Stimulated activated CD8-positive, alpha-beta memory T cell treated with anti-CD3 and anti-CD28 coated beads, Interleukin-4, amount 100 ng/mL, for 4 hours (primary cell): ENCODE measurements at places on chromosomes 7 and 10.

DNA sequence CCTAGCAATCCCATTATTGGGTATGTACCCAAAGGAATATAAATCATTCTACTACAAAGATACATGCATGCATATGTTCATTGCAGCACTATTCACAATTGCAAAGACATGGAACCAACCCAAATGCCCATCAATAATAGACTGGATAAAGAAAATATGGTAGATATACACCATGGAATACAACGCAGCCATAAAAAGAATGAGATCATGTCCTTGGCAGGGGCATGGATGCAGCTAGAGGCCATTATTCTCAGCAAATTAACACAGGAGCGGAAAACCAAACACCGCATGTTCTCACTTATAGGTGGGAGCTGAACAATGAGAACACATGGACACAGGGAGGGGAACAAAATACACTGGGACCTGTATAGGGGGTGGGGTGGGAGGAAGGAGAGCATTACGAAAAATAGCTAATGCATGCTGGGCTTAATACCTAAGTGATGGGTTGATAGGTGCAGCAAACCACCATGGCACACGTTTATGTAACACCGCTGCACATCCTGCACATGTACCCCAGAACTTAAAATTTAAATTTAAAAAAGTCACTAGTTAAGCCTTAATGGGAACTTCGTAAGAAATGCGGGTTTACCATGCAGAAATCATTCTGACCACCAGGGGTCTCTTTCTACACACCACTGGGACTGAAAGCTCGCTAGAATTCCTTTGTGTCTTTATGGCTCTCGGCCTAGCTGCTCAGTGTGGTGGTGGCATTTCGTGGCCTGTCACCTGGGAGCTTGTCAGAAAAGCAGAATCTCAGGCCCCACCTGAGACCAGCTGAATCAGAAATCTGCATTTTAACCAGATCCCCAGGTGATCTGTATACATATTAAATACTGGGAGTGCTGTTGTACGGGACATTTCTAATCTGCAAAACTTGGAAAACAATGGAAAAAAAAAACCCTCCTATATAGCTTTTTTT lies 9.5 kb downstream of the ANKRD1 start:
- peak; percentile 1 for DNase-seq

DNA sequence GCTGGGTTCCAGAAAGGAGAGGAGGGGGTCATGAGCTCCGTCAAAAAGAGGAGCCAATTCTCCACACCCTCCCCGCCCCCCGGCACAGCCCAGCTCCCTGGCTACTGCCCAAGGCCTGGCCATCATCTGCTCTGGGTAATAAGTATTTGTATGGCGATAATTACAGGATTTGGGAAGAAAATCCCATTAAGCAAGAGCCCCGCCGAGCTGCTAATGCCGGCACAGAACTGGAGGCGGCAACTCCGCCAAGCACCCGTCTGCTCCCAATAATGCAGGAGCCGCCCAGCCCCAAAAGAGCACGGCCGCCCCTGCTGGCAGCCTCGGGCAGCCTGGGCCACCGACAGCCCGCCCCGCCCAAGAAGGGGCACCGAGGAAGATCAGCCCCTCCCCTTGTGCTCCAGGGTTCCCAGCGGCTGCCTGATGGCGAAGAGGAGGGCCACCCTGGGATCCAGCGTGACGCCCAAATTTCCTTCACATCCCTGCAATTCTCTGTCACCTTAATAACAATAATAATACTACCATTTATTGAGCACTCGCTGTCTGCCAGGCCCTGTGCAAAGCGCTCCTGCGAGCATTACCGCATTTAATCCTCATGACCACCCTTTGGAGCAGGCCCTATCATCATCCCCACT lies 5.9 kb downstream of the SLIT1 start:
- DNase-seq, result no peak

- no peak for DNase-seq
Measured at GRCh38 chr7:69516238-69516820, 81.9 kb upstream of the AUTS2 start.

DNA sequence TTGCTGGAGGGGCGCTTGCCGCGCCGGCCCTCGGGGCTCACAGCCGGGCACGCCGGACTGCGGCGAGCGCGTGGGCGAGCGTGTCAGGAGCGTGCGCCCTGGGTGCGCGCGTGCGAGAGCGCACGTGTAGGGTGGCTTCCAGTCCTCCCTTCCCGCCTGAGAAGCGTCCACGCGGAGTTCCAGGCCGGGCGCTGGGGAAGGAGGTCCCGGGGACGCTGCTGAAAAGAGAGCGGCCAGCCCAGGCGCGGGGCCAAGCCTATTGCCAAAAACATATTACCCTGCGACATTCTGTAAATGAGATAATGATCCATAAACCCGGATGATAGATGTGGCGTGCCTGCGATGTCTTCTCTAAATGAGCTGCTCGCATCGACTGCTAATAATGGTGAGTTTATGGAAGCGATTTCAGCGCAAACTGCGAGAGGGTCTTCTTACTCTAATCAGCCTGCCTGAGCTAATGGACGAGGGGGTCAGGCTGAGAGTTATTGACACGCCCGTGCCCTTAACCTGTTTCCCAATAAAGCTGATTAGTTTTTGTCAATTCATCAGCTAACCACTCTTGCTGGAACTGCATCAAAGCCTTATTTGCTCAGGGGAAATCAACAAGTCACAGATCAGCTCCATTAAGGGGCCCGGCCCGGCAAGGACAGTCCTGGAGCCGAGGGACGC lies 8.0 kb upstream of the MNX1 start:
- DNase-seq, result no peak

DNA sequence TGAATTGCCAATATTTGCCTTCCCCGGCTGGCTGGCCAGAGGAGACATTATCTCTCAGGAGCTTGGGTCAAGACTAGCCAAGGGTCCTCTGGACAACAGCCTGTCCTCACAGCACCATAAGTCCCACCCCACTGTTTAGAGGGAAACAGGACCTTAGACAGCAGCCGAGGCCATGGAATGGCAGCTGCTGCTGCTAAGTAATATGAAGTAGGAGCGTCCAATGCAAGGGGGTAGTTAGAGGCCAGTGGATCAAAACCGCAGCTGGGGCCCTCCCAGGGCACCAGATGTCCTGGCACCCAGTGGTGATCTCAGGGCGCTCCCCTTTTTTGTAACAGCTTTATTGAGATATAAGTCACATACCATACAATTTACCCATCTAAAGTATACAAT lies 12.9 kb upstream of the KCP start:
- DNase-seq, result no peak

GRCh38 chr10:78807504-78808203 lies 261.1 kb upstream of the ZMIZ1 start:
- no peak for DNase-seq

- DNase-seq, result no peak
Measured at GRCh38 chr7:47939425-47940036, 8.7 kb downstream of the PKD1L1 start.

- no peak for DNase-seq
Measured at GRCh38 chr10:49314806-49315205, 15.8 kb downstream of the C10orf71 start.

- no peak for DNase-seq
Measured at GRCh38 chr10:3709456-3710060, 75.5 kb downstream of the KLF6 start.

- no peak for DNase-seq
Measured at GRCh38 chr7:11516328-11516727, 315.7 kb downstream of the THSD7A start.

DNA sequence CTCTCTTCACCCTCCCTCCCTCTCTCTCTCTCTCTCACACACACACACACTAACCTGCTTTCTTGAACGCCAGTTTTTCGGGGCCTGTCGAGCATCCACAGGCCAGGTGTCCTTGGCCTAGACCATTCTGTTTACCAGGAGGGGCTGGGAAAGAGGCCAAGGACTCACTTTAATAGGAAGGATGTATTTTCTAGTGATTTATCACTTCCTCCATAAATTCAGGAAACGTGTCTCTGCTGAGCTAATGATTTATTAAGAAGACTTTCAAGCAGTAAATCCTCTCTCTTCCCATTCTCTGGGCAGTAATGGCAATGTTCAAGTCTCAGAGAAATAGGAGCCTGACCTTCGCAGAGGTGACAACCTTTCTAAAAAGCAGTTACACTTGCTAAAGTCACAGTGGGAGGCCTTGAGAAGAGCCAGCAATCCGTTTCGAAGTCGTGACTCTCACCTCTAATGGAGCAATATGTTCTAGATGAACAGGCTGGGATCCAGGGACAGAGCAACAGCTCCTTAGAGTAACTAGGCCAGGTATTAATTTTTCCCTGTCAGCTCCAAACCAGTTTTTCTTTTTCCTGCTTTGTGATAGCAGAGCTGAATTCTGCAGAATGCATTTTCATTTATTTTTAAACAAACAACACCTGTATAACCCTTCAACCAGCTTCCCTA lies 1357.5 kb upstream of the SORCS1 start:
- DNase-seq, result no peak

DNA sequence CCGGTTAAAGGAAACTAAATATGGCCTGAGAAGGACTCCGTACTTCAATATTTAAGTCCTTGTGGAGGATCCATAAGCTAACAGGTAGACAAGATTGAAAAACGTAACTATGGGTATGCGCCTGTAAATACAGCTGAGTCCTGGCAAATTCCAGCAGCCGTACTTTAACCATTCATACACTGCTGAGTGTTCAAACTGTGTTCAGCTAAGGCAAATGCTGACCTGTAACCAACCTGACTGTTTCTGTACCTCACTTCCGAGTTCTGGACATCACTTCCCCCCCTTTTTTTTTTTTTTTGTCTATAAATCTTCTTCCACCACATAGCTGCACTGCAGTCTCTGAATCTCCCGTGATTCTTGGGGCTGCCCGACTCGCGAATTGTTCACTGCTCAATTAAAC lies 69.1 kb downstream of the SRPK2 start:
- DNase-seq, result no peak

DNA sequence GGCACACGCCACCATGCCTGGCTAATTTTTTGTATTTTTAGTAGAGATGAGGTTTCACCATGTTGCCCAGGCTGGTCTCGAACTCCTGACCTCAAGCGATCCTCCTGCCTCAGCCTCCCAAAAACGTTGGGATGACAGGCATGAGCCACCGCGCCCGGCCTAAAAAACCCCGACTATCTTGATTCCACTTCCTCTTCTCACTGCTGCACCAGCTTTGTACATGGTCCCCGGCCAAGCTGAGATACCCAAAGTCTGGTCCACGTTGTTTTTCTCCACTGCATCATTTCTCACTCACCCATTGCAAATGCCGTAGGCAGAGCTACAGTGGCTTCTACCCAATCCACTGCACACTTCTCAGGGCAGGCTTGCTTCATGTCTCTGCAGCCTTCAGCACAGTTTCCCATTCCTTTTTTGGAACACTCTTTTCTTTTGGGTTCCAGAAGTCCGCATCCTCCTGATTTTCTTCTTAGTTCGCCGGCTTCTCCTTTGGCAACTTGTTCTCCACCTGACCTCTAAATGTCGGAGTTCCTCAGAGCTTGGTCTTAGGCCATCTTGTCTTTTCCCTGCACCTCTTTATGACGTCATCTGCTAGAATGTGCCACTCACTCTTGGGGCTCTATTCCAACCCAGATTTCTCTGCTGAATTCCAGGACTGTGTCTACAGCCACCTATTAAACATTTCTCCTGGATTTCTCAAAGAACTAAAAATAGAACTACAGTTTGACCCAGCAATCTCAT lies 6.0 kb upstream of the GNB2 start:
- DNase-seq, result no peak

- no peak for DNase-seq
Measured at GRCh38 chr10:28256776-28257175, 46.1 kb downstream of the MPP7 start.

GRCh38 chr10:48300556-48300955 lies 5.9 kb upstream of the MAPK8 start:
- DNase-seq, result no peak

GRCh38 chr7:18357691-18358090 lies 137.9 kb upstream of the HDAC9 start:
- DNase-seq, result no peak

- DNase-seq, result no peak
Measured at GRCh38 chr7:65912237-65912636, 39.4 kb downstream of the VKORC1L1 start.

DNA sequence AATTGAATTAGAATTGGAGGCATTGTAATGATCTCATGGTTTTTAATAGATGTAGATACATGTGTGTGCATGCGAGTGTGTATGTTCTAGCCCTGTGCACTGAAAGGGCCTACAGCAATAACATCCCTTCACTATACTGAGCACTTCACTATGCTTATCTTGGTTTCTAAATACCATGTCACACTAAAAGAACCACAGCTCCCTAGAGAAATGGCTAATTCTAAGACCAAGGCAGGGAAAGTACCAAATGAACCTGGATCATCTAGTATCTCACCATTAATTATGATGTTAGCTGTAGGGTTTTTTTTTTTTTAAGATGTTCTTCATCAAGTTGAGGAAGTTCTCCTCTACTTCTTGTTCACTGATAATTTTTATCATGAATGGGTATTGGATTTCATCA lies 55.1 kb downstream of the HECTD2 start:
- DNase-seq, result no peak

GRCh38 chr7:13035233-13035632 lies 347.8 kb downstream of the ARL4A start:
- DNase-seq, result no peak

- DNase-seq, result no peak
Measured at GRCh38 chr7:91999631-92000565, 59.2 kb downstream of the AKAP9 start.

GRCh38 chr7:34299066-34299465 lies 359.0 kb upstream of the NPSR1 start:
- no peak for DNase-seq

GRCh38 chr7:108459922-108460551 lies 3.8 kb upstream of the NRCAM start:
- no peak for DNase-seq

- no peak for DNase-seq
Measured at GRCh38 chr7:84261509-84261908, 66.9 kb upstream of the SEMA3A start.

DNA sequence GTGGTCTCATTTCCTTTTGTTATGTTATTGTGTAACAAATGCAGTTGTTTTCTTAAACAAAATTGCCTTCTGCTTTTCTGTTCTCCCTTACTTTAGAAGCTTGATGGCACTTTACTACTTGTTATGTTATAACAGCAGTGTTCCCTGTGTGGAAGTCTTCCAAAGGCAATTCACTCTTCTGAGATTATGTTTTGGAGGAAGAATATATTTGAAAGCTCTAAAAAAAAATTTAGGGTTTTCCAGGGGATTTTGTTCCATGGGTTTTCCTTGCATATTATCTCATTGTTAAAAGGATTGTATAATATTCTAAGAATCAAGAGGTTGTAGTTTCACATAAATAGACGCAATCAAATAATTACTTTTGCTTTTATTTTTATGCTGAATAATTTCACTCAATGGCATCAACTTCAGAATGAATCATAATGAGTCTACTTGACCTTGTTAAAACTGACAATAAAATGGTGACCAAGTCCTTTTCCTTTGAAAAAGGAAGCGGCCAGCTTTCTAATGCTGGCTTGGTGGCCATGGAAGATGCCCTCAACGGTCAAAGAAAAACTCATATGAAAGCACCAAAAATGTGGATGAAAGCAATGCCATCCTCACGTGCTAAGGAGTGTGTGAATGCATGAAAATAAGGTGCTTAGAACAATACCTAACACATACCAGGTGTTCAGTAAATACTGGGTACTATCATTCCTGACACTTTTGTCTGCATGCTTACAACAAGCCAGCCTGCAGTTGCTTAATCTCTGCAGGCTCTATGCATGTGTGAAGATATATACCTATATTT lies 92.4 kb upstream of the KLF6 start:
- DNase-seq, result no peak

GRCh38 chr10:84766923-84767322 lies 438.5 kb downstream of the CCSER2 start:
- DNase-seq, result no peak

GRCh38 chr10:102773986-102774385 lies 30.2 kb downstream of the WBP1L start:
- DNase-seq, result no peak

- DNase-seq, result no peak
Measured at GRCh38 chr10:13993169-13993568, 337.6 kb downstream of the FRMD4A start.
